ENCODE measurements at places on chromosomes 3 and 15. TPM values are rescaled to one million over a fixed set of nuclear protein-coding genes. Genes with fewer than 3 reads are reported as not detected.

DNA sequence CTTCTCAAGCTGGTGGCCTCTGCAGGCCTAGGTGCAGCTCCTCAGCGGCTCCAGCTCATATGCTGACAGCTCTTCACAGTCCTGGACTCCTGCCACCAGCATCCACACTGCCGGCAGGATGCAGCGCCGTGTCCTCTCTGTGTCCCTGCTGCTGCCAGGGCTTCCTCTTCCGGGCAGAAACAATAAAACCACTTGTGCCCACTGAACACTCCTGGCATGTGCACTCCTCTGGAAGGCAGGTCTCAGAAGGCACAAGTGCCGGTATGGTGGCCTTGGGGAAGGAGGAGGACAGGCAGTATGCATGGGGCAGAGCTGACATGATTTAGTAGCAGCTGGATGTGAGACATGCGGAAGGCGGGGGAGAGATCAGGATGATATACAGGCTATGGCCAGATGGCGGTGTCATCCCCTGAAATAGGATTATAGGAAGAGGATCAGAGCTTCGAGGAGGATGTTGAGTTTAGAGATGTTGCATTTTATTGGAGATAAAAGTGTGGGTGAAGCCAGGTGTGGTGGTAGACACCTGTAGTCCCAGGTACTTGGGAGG lies 7.5 kb upstream of the MAN2A2 start:
- no peaks in the 10 kb centered on the region for H3K36me3 ChIP-seq
- H3K27me3 ChIP-seq = no peaks in the 10 kb centered on the region
- H3K27ac ChIP-seq = no peak overlapping the region
- H3K4me1 ChIP-seq = no peaks in the 10 kb centered on the region
- H3K4me3 ChIP-seq = no peak overlapping the region

DNA sequence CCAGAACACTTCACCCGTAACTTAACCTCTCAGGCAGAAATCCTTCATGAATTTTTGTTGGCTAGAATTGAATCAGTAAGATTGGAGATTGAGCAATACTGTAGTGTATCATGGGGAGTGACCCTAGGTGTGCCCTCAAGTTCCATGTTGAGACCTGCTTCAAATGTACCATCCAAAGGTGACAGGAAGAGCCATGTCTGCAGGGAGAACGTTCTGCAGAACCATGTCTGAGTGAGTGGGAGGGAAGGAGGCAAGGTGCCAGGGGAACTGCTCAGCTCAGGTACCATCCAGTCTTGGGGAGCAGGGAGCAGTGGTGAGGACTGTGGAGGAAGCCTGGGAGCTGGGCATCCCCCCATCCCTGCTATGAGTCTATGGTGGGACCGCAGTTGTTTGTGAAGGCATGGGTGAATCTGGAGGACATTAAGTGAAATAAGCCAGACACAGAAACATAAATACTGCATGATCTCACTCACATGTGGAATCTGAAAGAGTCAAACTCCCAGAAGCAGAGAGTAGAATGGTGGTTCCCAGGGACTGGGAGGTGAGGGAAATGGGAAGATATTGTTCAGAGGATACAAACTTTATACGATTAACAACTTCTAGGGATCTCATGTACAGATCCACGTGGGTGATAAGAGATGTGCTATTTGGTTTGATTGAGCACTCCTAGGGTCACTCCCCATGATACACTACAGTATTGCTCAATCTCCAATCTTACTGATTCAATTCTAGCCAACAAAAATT lies 23.3 kb downstream of the CFAP161 start:
- no peak for DNase-seq
- no peaks in the 10 kb centered on the region for H3K36me3 ChIP-seq
- no peak overlapping the region for H3K27ac ChIP-seq

DNA sequence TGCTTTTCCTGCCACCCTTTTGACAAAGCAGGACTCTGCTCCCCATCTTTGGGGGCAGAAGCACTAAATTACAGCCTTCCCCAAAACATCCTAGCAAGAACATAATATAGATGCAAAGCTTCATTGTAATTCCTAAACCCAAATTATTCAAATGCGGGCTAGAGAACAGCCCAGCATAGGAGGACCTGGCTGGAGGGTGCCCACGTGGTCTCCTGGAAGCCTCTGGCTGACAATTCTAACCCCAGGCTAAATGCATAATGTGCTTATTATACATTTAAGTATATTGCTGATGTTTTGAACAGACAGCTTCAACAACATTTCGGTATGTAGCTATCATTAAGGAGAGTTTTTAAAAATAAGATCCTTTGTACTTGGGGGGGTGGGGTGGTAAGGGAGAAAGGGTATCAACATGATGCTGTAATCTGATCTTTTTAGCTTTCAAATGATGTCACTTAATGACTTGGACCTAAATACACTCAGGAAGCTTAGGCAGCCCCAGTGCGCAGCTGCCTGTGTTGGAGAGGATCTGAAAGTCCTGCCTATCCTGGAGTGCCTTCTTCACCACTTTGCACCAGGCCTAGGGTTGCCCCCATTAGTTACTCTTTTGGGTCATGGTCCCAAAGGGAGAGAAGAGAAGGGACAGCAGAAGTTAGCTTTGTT lies 57.2 kb upstream of the USP3 start:
- no peaks in the 10 kb centered on the region for H3K36me3 ChIP-seq
- H3K27me3 ChIP-seq = peaks cover 8% of the 10 kb centered on the region
- no peak overlapping the region for H3K27ac ChIP-seq
- no peak overlapping the region for H3K4me3 ChIP-seq
- DNase-seq = no peak
- H3K4me1 ChIP-seq = no peaks in the 10 kb centered on the region

- no peaks in the 10 kb centered on the region for H3K27me3 ChIP-seq
- H3K4me3 ChIP-seq = no peak overlapping the region
- no peaks in the 10 kb centered on the region for H3K36me3 ChIP-seq
- no peaks in the 10 kb centered on the region for H3K4me1 ChIP-seq
These were observed 19.4 kb downstream of the MCTP2 start for GRCh38 chr15:94250801-94251200.

DNA sequence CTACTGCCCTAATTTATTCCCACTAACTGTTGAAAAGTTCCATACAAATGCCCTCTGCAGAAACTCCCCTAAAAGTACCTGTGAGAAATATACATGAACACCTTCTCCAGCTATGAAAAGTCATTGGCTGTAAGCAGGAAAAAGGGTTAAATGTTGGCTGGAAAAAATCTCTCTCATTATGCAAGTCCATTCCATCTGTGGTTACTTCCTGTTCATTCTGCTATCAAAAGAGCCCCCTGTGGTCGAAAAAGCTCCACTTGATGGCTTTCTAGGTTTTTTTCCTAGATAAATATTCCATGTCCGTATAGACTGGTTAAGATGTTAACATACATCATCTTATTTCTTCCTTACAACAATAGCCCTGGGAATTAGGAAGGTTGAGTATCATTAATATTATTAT lies 56.2 kb upstream of the AKAP13 start:
- H3K27me3 ChIP-seq = no peaks in the 10 kb centered on the region
- no peaks in the 10 kb centered on the region for H3K4me1 ChIP-seq
- no peak overlapping the region for H3K27ac ChIP-seq
- H3K4me3 ChIP-seq = no peak overlapping the region

DNA sequence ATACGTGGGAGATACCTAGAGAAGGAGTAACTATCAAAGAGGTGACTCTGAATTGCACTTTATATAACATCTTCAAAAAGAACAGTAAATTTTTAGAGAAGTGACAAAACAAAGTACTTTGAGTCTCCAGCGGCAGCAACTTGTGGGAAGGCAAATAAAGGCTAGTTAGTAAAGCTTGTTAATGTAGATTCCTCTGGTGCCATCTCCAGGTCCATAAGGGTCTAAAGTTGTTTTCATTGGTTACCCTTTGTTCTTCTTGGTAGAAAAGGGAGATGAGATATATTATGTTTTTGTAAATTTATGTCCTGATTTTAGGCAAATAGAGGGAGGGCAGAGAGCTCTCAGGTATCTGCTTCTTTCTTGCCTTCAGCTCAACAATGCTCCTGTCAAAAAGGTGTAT lies 161.6 kb downstream of the MYRIP start:
- no peaks in the 10 kb centered on the region for H3K27me3 ChIP-seq
- H3K4me3 ChIP-seq = no peak overlapping the region
- no peak overlapping the region for H3K27ac ChIP-seq
- DNase-seq = no peak
- H3K4me1 ChIP-seq = no peaks in the 10 kb centered on the region

- no peak overlapping the region for H3K27ac ChIP-seq
- H3K36me3 ChIP-seq = no peaks in the 10 kb centered on the region
- no peaks in the 10 kb centered on the region for H3K27me3 ChIP-seq
- DNase-seq = no peak
- H3K4me3 ChIP-seq = no peak overlapping the region
- H3K4me1 ChIP-seq = no peaks in the 10 kb centered on the region
These were observed 22.4 kb upstream of the SMAD6 start for GRCh38 chr15:66679657-66680108.

DNA sequence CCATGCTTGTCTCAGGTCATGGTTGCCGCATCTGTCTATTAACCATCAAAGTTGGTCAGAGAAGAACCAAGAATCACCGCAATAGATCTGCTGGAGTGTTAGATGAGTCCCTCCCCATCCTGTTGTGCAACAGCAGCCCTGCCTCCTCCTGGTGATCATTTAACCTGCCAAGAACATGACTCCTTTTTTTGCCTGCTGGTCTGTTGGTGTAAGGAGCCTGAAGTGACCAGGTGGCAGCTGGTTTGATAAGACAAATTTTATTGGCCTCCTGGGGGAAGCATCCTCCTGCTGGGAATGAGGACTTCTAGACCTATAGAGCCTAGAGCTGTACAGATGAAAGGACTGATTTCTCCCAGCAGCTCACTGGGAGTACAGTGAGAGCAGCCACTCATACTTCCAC lies 43.5 kb upstream of the RAF1 start:
- no peaks in the 10 kb centered on the region for H3K36me3 ChIP-seq
- H3K27ac ChIP-seq = no peak overlapping the region
- peaks cover 6% of the 10 kb centered on the region for H3K27me3 ChIP-seq
- DNase-seq = peak; percentile 13
- no peak overlapping the region for H3K4me3 ChIP-seq
- H3K4me1 ChIP-seq = peaks cover 8% of the 10 kb centered on the region

GRCh38 chr3:126159476-126159875 lies 20.9 kb downstream of the ALDH1L1 start:
- DNase-seq = no peak
- H3K36me3 ChIP-seq = no peaks in the 10 kb centered on the region
- no peaks in the 10 kb centered on the region for H3K4me1 ChIP-seq
- peaks cover 8% of the 10 kb centered on the region for H3K27me3 ChIP-seq

- H3K36me3 ChIP-seq = no peaks in the 10 kb centered on the region
- no peak overlapping the region for H3K27ac ChIP-seq
- H3K4me3 ChIP-seq = no peak overlapping the region
- DNase-seq = no peak
These were observed 27.4 kb downstream of the PRTG start for GRCh38 chr15:55715355-55716076.

GRCh38 chr15:28871168-28871567 lies 14.6 kb upstream of the APBA2 start:
- no peak overlapping the region for H3K4me3 ChIP-seq
- DNase-seq = no peak
- H3K27me3 ChIP-seq = no peaks in the 10 kb centered on the region
- no peaks in the 10 kb centered on the region for H3K4me1 ChIP-seq

DNA sequence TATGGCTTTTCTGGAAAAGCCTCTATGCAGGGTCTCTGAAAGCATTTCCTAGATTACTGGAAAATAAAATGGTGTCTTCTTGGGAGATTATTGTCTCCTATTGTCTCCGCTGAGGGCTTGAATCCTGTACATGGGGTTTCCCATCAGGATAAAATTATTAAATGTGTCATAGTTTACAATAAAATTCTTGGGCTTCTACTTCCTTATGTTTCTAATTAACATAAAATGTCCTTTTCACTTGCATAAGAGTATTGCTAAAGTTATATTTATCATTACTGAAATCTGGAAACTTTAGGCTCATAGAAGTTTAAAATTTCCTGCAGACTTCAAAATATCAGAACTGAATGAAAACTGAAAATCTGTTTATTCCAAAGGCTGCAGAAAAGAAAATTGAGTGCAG lies 595.5 kb upstream of the AGTR1 start:
- H3K36me3 ChIP-seq = no peaks in the 10 kb centered on the region
- no peaks in the 10 kb centered on the region for H3K4me1 ChIP-seq
- no peak overlapping the region for H3K4me3 ChIP-seq
- H3K27me3 ChIP-seq = no peaks in the 10 kb centered on the region

GRCh38 chr3:107285197-107285596 lies 92.0 kb upstream of the CCDC54 start:
- no peak overlapping the region for H3K27ac ChIP-seq
- no peak for DNase-seq
- no peaks in the 10 kb centered on the region for H3K36me3 ChIP-seq
- no peaks in the 10 kb centered on the region for H3K27me3 ChIP-seq
- no peaks in the 10 kb centered on the region for H3K4me1 ChIP-seq

DNA sequence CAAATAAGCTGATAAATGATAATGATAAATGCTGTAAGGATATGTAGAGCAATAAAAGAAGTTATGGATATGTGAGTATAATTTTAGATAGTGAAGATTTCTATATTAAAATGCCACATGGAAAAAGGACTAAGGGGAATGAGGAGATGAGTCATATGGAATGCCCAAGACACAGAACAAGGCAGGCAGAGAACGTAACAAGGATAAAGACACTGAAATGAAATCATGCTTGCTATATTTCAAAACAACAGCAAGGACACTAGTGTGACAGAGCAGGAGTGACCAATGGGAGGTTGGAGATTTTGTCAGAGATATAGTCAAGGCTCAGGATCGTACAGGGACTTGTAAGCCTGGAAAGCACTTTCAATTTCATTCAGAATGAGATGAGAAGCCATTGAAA lies 621.5 kb upstream of the SEMA6D start:
- no peak overlapping the region for H3K27ac ChIP-seq
- no peaks in the 10 kb centered on the region for H3K36me3 ChIP-seq
- H3K4me3 ChIP-seq = no peak overlapping the region
- no peaks in the 10 kb centered on the region for H3K27me3 ChIP-seq
- no peaks in the 10 kb centered on the region for H3K4me1 ChIP-seq

GRCh38 chr3:142613491-142613890 lies 17.3 kb downstream of the PLS1 start:
- no peaks in the 10 kb centered on the region for H3K27me3 ChIP-seq
- H3K4me3 ChIP-seq = no peak overlapping the region
- H3K36me3 ChIP-seq = no peaks in the 10 kb centered on the region
- H3K27ac ChIP-seq = no peak overlapping the region
- DNase-seq = no peak

DNA sequence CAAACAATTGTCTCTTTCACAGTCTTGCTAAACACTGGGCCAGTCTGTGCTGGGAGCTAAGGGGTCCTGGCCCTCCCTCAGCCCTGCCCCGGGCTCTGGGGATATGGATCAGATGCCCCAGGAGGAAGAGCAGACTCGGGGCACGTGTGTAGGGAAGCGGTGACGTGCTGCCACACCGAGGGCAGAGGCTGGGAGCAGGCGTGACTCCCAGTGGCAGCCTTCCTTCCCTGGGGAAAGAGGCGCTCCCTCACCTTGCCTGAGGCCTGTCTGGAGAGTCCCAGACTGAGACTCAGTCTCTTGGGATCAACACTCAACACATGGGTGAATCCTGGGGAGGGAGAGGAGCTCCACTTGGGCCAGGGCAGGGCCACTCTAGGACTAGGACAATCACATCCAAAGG lies 54.1 kb upstream of the GRIP2 start:
- H3K36me3 ChIP-seq = no peaks in the 10 kb centered on the region
- no peaks in the 10 kb centered on the region for H3K4me1 ChIP-seq
- no peak overlapping the region for H3K4me3 ChIP-seq
- H3K27ac ChIP-seq = no peak overlapping the region

The TTLL3 gene
- 29.8 TPM for total RNA-seq

The FOXB1 gene
- 1.3 TPM for total RNA-seq

The MRPL3 gene
- 76.1 TPM for total RNA-seq

The NME9 gene
- 0.62 TPM for total RNA-seq

The ROBO2 gene
- total RNA-seq = 1.5 TPM

The ARHGAP11A gene
- total RNA-seq = 9.3 TPM

Measured in astrocyte (in vitro differentiated cells and primary cell).